ENCODE measurements at places on chromosomes 5 and 9. TPM values are rescaled to one million over a fixed set of nuclear protein-coding genes. Genes with fewer than 3 reads are reported as not detected.

- DNase-seq: no peak
These were observed 15.8 kb downstream of the AFF4 start for GRCh38 chr5:132947671-132948070.

- DNase-seq: no peak
These were observed 700.3 kb upstream of the TYRP1 start for GRCh38 chr9:11992866-11993265.

- DNase-seq: no peak
These were observed 4.0 kb upstream of the ANKRD33B start for GRCh38 chr5:10559871-10560270.

Gene FREM1
- polyA plus RNA-seq: 2.1 TPM

GRCh38 chr5:172502410-172502809, 48.1 kb upstream of the SH3PXD2B start:
- no peak for DNase-seq

DNA sequence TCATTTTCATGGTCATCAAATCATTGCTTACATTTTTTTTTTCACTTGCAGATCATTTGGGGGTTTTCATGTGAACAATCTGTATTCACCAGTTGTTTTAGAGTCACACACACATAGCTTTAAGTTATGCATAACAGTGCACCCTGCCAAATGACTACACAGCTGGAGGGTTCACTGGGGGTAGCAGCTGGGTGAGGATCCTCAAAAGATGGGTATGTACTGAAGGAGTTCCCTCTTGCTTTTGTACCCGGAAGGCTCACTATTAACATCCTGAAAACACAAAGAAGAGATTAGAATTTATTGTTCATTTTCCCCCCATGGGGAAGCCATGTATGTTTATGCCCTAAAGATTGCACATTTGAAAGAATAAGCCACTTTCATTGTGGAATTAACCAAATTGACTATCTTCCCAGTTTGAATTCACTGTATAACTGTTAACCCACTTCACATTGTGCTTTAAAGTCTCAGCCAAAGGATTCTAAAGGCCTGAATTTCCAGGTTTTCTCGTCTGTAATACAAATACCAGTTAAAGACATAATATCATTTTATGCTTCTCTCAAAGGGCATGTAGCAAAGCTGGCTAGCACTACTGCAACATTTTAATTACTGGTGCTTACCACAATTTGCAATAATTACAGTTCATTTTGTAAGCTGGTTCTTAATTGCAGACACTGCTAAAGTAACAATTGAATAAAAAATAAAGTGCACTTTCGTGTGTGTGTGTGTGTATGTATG, 466.4 kb upstream of the MEF2C start:
- DNase-seq: no peak

DNA sequence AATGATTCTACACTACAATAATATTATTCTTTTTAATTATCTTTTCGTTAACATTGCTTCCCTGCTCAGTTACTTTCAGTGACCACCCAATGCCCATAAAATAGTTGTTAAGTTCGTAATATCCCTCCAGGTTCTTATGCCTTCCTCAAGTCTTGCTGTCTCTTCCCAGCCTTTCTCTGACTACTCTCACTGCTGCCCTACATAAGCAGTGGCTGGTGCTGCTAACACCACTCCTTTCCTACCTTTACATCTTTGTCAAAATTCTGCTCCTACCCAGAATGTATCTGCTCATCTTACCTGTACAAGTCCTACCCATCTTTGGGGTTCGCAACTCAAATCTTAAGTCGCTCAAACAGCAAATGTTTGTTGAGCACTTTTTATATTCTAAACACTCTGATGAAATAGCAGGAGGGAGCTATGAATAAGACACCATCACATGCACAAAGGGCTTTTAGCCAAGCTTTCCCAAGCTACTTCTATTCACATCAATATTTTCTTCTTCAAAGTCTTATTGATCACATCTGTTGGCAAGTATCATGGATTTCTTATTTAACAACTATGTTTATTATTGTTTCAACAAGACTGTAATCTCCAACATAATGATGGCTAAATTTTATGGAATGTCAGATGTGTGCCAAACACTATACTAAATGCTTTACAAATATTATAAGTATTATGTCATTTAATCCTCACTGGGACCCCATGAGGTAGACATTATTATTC, 29.5 kb downstream of the SLC25A46 start:
- DNase-seq: no peak

GRCh38 chr9:137148661-137149060, 9.7 kb downstream of the GRIN1 start:
- no peak for DNase-seq

DNA sequence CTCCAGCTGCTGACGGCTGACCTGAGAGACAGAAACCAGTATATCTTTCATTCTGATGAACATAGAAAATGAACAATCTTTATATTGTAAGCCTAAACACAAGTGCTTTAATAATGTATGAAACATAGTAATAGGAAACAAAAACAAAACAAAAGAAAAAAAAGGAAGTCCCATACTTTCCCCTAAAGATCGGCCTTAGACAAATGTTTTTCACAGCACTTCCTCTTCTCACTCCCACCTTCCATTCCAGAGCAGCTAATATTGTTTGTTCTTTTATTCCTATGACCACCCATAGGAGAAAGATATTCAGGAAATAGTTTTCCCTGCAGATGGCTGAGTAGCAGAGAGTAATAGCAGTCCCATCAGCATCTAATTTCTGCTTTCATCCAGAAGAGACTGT, 194.4 kb upstream of the SLC27A6 start:
- DNase-seq: no peak
